Activated T-cell treated with anti-CD3 and anti-CD28 coated beads, Interleukin-2, amount 50 U/mL, for 72 hours (primary cell): ENCODE measurements at places on chromosomes 2 and 18.

- no peak for DNase-seq
Observed at GRCh38 chr2:99697811-99698568, 208.2 kb upstream of the REV1 start.

DNA sequence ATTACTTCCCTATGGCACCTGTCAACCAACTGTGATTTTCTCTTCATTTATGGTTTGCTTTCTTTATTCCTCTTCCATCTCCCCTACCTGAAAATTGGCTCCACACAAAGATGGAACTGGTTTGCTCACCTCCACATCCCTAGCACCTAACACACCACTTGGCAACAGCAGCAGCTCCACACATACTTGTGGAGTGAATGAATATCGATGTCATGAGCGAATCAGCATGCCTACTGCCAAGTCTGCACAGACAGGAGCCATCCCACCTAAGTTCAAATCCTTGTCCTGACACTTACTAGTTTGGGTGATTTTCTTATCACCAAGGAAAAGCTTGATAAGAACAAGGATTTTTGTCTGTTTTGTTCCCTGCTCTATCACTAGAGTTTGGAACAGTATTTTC lies 191.4 kb upstream of the TMEM200C start:
- DNase-seq = no peak

DNA sequence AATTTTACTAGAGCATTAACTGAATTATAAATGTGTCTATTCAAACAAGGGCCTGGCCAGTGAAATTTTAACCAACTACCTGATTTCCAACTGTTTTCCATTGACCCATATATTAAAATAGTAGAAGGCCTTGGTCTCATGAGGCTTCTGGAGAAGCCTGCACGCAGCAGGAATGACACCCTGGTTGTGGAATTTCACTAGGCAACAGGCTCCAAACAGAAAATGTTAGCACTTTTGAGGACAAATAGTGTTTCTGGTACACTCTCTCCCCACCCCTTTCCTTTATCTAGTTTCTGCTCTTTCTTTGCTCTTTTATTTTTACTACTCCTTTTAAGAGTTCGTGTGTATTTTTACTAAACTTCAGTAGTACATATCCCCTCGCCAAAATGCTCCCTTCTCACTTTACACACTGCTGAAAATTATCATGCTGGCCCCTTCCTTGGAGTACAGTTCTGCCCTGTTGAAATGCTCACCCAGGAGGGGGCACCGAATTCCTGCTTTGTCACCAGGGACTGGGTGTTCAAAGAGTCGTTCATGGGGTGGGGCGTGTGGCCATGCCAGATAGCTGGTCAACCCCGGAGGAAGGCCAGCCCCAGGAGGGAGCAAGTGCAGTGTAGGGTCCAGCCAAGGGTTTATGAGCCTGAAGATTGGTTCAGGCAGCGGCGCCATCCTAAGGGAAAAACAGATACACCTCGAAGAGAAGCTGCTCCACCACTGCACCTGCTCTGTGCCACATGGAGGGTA lies 22.1 kb upstream of the COL6A3 start:
- no peak for DNase-seq

- DNase-seq = peak; percentile 29
Observed at GRCh38 chr2:231781798-231782726, 980 bp upstream of the PDE6D start.

DNA sequence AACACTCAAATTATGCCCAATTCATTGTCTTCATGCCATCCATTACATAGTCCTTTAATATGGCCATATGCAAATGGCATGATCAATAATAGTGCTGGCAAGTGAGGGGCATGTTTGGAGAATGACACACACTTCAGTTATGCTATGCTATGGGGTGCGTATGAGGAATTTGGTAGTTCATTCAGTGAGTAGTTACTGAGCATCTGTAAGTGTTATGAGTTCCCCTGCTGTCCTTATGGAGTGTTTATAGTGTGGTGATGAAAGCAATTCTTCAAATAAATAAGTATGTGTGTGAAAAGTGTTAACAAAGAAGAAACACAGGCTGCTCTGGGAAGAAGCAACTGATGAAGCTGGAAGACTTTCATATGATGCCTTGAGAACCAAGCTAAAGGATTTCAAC lies 383.7 kb upstream of the SLC14A2 start:
- no peak for DNase-seq

DNA sequence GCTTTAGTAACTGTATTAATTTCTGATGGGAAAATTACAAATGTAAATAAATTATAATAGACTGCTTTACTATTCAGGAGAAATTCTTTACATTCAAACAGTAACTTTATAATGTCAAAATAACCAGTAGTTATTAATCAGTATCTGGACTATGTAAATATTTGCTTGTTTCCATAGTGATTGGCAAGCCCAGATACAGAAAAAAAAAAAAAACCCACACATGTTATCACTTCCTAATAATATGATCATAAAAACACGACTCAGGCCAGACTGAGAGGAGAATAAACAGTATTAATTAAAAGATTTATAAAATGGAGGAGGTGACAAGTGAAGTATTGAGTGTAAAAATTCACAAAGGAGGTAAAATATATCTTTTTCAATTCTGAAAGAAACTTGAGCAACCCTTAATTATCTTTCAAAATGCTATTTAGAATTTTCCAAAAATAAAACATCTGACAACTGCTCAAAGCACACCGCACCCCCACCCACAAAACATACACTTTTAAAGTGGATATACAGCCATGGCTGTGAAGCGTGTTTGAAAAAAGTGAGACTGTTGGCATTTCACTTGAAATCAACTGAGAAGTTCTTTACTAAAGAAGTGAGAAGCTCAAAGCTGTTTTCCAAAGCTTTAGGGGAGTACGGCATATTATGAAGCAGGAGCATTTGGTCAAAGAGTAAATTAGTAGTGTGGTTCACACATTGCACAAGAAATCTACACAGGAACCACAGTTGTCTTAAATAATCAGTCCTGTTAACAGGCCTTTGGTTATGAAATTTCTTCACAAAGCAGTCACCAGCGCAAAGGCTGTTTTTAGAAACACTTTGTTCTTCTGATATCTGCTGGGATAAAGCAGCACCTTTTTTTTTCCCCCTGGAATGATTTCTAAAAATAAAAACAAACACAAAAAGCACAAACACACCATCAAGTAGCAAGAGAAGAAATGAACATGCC lies 475.8 kb downstream of the TXNL1 start:
- DNase-seq = no peak

DNA sequence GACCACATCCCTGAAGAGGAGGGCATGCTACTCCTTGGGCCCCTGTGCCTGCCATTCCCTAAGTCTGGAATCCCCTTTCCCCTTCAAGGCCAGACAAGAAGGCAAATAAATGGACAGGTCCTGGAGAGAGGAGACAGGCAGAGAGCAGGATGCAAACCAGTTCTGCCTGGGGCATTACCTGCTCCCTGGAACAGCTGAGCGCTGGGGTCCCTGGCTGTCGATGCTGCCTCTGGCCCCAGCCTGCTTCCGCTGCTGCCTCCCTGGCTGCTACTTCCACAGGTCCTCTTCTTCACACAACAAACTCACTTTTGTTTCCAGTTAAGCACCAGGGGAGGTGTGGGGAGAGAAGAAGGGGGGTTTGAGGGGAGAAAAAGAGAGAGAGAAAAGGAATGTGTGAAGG lies 53.1 kb downstream of the SLC4A5 start:
- DNase-seq = no peak

DNA sequence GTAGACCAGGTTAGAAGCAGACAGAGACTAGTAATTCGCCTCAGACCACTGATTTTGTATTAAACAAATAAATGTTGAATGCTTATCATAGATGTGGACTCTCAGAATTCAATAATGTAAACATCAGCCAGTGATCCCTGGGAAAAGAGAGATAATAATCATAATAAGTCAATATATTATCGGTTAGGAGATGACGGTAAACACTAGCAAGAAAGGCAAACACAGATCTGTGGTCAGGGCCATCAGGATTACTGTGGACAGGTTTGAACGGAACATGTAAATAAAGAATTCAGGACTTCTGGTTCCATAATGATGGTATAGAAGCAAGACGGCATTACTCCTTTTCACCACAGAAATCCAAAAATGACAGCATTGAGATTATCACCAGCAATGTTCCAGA lies 861.6 kb downstream of the CBLN2 start:
- DNase-seq = no peak

- peak; percentile 69 for DNase-seq
Observed at GRCh38 chr2:172931918-172932520, 143.6 kb upstream of the MAP3K20 start.

- no peak for DNase-seq
Observed at GRCh38 chr2:199339891-199340605, 117.7 kb downstream of the SATB2 start.

DNA sequence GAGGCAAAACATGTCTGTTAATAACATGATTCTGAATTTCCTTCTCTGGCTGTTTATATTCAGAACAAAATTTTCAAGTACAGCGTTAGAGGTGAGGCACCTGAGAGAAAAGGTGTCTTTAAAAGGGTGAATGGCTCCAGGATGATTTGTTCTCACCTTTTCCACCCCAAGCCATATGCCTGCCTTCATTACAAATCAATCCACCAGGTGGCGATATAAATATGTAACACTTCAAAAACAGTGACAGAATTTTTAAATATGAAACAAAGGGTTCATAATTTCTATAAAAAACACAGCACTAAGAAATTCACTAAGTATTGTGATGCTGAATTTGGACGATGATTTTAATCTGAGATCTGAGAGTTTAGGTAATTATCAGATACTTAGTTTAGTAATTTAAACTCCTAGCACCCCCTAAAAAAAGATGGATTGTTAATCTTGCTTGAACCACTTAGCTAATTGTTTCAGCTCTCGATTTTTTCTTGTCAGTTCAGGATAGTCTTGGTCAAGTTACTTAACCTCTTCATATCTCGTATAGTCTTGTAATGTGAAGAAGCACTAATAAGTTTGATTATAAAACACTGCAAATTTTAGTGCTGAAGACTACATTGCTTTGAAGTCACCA lies 528.8 kb downstream of the CPS1 start:
- DNase-seq = no peak

DNA sequence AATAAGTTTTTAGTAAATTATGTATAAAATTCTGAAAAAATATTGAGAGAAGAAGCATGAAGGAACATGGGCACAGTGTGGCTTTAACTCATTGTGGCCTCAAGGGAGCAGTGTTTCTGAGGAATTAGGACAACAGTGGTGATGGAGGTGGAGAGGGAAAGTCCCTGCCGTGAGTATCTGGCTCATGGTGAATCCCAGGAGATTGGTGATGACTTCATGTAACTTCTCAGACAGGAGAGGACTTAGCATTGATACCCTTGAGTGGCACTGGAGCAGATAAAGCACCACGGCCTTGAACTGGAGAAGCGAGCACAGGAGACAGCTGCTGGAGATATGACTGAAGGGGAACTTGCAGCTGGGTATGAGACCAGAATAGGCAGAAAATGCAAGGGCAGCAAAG lies 35.0 kb upstream of the LRP1B start:
- DNase-seq = no peak

DNA sequence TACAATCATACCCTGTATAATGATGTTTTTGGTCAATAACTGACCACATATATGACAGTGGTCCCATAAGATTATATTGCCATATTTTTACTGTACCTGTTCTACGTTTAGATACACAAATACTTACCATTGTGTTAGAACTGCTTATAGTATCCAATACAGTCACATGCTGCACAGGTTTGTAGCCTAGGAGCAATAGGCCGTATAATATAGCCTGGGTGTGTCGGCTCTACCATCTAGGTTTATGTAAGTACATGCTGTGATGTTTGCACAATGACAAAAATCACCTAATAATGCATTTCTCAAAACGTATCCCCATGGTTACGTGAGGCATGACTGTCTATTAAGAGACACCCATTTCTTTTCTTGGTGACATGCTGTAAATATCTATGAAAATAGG lies 55.0 kb upstream of the APCDD1 start:
- no peak for DNase-seq

- DNase-seq = no peak
Observed at GRCh38 chr2:142423603-142424002, 292.8 kb upstream of the LRP1B start.

GRCh38 chr2:68390586-68390985 lies 25.5 kb downstream of the PLEK start:
- DNase-seq = no peak

DNA sequence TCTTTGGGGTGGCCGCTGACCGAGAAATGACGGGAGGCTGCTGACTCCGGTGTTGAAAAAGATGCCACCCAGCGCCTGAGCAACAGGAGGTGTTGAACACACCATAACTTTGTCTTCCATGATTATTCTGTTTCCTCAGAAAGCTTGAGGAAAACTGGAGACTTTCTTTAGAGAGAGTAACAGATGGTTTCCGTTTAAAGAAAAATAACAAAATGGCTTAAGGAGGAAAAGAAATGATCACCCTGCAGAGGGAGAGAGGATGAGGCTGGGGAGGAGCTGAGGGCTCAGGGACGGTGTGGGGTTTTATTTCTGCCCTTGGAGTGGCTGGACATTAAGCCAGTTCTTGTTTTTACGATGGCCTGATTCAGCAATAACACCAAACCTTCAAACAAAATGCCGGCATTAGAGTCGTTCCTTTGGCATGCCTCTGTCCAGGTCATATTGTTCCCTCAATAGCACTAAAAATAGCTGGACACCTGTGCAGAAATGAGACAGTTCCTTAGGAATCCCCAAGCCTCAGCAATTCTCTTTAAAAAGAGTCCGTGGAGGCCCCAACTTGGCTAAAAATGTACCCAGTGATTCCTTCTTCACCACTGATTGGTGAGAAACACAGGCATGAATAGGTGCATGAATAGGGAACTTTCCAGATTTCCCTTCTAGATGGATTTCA lies 182.4 kb downstream of the ALPK2 start:
- no peak for DNase-seq

GRCh38 chr18:57809190-57809589 lies 6.1 kb upstream of the ATP8B1 start:
- DNase-seq = no peak

- peak; percentile 63 for DNase-seq
Observed at GRCh38 chr2:974054-974453, 23.4 kb downstream of the SNTG2 start.

DNA sequence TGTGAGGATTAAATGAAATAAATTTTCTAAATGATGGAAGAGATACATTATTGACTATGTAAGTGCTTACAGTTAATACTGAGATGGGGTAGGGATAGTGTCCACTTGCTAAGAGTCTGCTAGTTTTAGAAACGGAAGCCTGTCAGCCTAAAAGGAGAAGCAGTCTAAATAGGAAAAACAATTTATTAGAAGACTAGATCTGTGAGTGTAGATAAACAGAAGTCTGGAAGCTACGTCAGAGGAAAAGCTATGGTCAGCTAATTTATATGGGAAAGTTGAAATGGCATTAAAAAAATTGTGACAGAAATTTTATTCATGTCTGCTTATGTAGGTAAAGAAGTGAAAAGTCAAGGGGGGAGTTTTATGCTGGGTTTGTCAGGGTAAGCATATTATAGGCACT lies 1338.4 kb upstream of the CHAC2 start:
- DNase-seq = no peak

GRCh38 chr2:58930537-58930936 lies 689.4 kb upstream of the FANCL start:
- no peak for DNase-seq

DNA sequence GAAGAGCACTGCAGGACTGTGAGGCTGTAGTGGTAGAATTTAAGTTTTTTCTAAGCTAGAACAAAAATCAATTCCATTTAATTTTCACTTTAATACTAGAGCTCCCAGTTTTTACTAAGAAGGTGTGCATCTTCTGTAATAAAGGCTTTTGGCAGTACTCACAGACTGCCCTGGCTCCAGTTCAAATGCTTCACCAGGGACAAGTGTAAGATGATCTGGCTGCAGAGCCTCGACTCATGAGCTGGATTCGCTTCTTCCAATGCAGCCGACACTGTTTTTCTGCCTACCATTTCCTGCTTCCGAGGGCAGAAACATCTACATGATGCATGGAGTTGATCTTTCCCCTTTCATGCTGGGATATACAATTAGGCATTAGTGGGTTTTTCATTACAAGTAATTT lies 87.0 kb downstream of the FARSB start:
- no peak for DNase-seq

GRCh38 chr2:20558391-20559150 lies 92.3 kb downstream of the HS1BP3 start:
- DNase-seq = no peak
